Stimulated activated CD8-positive, alpha-beta memory T cell treated with anti-CD3 and anti-CD28 coated beads, Interleukin-7, amount 100 ng/mL, for 1 hour (primary cell): ENCODE measurements at places on chromosomes 6 and 20.

DNA sequence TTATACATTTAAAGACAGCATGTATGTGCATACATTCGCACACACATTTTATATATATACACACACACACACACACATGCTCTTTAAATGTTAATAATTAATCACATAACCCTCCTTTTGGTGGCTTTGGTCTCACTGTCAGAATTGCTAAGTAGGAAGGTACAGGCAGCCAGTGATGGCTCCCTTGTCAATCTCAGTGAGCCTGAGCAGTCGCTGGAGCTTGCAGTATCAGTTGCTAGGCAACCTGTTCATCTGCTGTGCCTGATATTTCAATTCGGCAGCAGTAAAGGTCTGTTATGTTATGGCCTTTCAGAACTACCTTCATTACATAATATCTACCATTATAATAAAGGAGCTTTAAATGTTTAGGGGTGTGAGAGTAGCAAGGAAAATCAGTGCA, 374.3 kb downstream of the LMBRD1 start:
- DNase-seq = no peak

DNA sequence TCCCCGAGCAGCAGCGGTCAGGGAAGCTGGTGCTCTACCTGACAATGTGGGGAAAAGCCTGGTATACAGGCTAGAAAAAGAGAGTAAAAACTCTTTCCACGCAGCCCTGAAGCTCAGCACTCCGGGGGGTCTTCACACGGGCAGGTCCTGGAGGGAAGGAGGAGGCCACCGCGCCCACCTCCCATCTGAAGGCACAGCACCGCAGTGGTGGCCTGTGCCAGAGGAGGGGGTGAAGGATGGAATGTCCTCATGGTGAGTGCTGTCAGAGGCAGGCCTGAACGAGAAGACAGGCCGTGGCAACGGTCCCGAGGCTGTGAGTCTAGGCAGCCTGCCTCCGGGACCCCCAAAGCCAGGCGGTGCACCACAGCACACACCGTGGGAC, 5.8 kb downstream of the SLC2A4RG start:
- no peak for DNase-seq

DNA sequence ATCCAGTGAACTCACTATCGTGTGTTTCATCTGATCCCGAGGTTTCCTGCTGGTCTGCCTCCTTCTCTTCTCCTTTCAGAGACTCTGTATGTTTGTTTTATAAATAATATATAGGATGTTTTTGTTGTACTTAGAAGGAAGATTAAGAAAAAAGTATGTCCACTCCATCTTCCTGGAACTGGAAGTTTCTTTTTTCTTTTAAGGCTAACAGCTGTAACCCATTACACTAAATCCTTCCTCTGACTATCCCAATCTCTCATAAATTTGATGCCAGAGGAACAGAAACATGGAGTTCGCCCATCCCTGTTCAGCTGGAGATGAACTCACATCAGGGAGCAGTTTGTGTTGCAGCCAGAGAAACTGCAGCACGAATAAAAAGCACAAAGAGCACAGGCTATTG, 20.7 kb downstream of the RIPK1 start:
- no peak for DNase-seq

DNA sequence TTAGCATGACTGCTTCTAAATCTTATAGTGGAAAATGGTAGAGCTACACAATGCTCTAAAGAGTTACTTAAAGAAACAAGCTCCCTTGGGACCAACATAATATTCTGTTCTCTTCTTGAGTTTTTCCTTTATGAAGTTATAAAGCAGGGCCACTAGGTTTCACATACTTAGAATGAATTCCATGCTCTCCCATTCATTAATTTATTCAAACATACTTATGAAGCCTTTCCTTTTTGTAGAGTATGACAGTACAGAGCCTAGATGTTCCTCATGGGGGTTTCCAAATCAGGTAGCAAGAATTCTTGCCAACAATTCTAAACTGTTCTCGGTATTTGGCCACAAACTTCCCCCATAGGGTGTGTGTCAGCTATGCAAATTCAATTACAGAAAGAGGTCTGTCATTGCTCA, 20.6 kb upstream of the FABP7 start:
- no peak for DNase-seq

DNA sequence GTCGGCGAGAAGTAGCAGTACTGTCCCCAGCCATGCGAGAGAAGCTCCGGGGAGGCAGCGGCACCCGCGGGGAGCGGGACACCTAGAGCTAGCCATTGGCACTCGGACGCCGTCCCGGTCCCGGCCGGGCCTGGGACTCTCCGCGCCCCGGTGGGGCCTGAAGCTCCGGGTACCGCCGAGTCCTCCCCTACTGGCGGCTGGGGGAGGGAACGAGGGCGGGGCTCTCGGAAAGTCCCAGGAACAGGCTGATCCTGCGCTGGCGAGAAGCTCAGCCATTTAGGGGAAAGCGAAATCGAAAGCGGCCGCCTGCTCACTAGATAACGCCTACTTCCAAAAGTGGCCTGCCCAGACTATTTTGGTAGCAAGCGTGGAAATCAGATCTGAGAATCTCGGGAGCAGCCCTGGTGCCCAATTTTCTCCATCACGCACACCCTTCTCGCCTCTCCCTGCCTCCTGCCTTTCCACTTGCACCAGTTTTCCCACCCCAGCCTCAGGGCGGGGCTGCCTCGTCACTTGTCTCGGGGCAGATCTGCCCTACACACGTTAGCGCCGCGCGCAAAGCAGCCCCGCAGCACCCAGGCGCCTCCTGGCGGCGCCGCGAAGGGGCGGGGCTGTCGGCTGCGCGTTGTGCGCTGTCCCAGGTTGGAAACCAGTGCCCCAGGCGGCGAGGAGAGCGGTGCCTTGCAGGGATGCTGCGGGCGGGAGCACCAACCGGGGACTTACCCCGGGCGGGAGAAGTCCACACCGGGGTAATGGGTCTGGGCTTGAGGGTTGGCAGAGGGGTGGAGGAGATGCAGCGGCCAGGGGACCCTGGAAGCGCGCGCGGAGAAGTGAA, at the start of the genes PSMB9 and TAP1:
Gene PSMB9 (plus strand): TSS at position 652 of the 835 bp plus-strand sequence. CDS start 38 bp downstream, at position 690.
Gene TAP1 (minus strand): TSS at position 164 of the 835 bp plus-strand sequence. CDS start 68 bp downstream, at position 96.
- DNase-seq = peak; percentile 92

DNA sequence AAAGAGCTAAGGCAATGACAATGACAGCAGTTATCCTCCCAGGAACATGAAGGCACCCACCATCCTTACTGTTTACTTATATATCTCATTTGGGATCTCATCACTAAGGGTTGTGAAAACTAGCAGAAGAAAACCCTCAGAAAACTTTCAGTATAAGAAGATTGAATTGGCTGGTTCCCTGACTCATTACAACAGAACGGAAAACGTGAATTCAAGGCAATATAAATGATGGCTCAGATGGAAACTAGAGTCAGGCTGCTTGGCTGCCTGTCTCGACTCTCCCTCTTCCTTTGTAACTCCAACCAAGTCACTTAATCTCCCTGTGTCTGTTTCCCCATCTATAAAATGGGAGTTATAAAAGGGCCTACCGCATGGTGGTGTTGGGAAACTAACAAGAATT, 387.1 kb upstream of the JARID2 start:
- DNase-seq = no peak

- DNase-seq = no peak
These were observed 579 bp downstream of the LRFN2 start for GRCh38 chr6:40586369-40587201.

GRCh38 chr6:99879431-99879830, 114.6 kb downstream of the MCHR2 start:
- no peak for DNase-seq

DNA sequence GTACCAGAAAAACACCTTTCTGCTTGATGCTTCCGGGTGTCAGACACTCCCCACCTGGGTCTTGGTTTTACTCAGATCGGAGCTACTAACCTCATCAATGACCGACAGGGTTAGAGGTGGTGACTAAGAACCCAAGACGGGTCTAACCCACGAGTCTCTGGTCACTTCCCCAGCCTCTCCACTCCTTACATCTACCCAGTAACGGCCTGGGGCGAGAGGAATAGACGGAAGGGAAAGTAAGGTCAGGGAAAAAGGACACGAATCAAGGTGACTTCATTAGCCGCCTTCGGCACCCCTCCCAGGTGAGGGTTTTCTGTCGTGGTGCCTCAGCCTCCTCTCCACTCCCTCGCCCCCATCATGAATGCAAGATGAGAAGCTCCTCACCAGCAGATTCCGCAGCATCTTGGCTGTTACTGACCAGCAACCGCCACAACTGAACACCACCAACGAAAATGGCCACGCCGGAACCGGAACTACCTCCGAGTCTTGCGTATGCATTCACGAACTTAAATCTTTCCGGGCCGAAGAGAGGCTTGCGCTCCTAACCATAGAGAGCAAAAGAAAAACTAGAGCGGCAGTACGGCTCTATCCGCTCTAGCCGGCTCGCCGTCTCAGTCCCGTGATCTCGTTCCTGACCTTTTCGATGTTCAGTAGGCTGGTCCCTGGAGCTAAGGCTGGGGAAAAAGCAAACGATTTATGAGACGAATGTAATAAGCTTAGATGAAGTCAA, at the start of gene COX7A2:
Gene COX7A2 (minus strand): TSS at position 469 of the 730 bp plus-strand sequence. CDS start 67 bp downstream, at position 402.
- DNase-seq = peak; percentile 61

GRCh38 chr6:37501632-37502491, 2.2 kb upstream of the CCDC167 start:
- DNase-seq = no peak

GRCh38 chr6:30227763-30228487, 14.7 kb upstream of the TRIM26 start:
- no peak for DNase-seq

DNA sequence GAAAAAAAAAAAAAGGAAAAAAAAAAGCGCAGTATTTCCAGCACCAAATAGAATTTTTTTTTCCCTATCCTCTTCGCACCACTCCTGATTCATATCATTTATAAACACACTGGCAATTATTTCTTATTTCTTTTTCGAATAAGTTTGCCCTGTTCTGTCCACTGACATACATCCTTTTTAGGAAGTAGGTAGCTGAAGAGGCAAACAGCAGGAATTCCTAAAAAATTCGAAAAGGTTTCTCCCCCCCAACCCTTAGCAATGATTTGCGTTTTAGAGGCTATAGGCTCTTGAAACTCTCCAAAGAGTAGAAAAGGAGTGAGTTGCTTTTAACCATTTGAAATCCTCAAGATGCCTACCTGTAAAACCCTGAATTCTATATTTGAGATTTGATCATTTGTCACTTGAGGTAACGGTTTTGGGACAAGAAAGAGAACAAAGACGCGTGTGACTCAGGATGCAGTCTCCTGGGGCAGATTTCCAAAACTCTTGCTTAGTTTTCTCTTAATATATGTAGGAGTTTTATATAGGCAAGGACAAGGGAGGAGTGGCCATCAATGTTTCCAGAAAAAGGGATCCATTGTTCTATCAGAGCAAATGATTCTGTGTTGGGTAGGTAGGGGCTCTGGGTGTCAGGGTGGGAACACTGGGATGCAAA, 531 bp upstream of the CCN2 start:
- DNase-seq = no peak

- no peak for DNase-seq
These were observed 576.1 kb upstream of the MARCKS start for GRCh38 chr6:113281014-113281413.
